Activated T-helper 1 cell treated with anti-CD3 and anti-CD28 coated beads, Interleukin-12 subunit alpha, Interleukin-12 subunit beta, Interleukin-2, Interleukin-4 antibody, amounts not matched to agents 30 ng/mL and 10 ng/mL and 1 ng/mL, durations not matched to agents 14 hours and 24 hours and 36 hours (primary cell): ENCODE measurements at places on chromosomes 11 and 22. TPM values are rescaled to one million over a fixed set of nuclear protein-coding genes. Genes with fewer than 3 reads are reported as not detected.

CD3D gene
- 486 and 491 TPM in 2 replicates for total RNA-seq

NRIP3 gene
- 4.4 and 4.8 TPM in 2 replicates for total RNA-seq

PTPN5 gene
- total RNA-seq = not detected in 2 replicates

WEE1 gene
- 51.4 and 54.2 TPM in 2 replicates for total RNA-seq

DSCAML1 gene
- total RNA-seq = not detected in 2 replicates

BRD1 gene
- total RNA-seq = 45.5 and 46.8 TPM in 2 replicates

TUB gene
- total RNA-seq = 0.24 and 0.29 TPM in 2 replicates

DRICH1 gene
- 0.34 and 0.65 TPM in 2 replicates for total RNA-seq

KRTAP5-9 gene
- not detected in 2 replicates for total RNA-seq

IL18BP gene
- 15.6 and 18.5 TPM in 2 replicates for total RNA-seq

OR4A16 gene
- not detected in 2 replicates for total RNA-seq

OR8U1 gene
- not detected in 2 replicates for total RNA-seq

LDHAL6A gene
- not detected in 2 replicates for total RNA-seq

MUC6 gene
- not detected in 2 replicates for total RNA-seq

APOA4 gene
- not detected in 2 replicates for total RNA-seq

OR10V1 gene
- not detected in 2 replicates for total RNA-seq

LDLRAD3 gene
- total RNA-seq = 0.57 and 0.76 TPM in 2 replicates

CD3G gene
- total RNA-seq = 134 and 145 TPM in 2 replicates

APLNR gene
- total RNA-seq = not detected in 2 replicates

SNU13 gene
- 337 and 339 TPM in 2 replicates for total RNA-seq

RAB39A gene
- not detected in 2 replicates for total RNA-seq

SPDYC gene
- not detected in 2 replicates for total RNA-seq

ATG2A gene
- total RNA-seq = 24.6 and 24.9 TPM in 2 replicates

CHRNA10 gene
- total RNA-seq = 2.6 and 2.9 TPM in 2 replicates

CABP4 gene
- 0.86 and 0.96 TPM in 2 replicates for total RNA-seq

ACTN3 gene
- total RNA-seq = 0.05 TPM in 1 of 2 replicates, not detected in the other

C11orf91 gene
- total RNA-seq = 0.23 TPM in 1 of 2 replicates, not detected in the other

CD44 gene
- 547 and 550 TPM in 2 replicates for total RNA-seq

CCDC188 gene
- 0.26 TPM in 1 of 2 replicates, not detected in the other for total RNA-seq

RAG2 gene
- total RNA-seq = not detected in 2 replicates

FUT4 gene
- 8.0 and 8.6 TPM in 2 replicates for total RNA-seq

MMP27 gene
- not detected in 2 replicates for total RNA-seq

MRGPRF gene
- not detected in 2 replicates for total RNA-seq

C22orf31 gene
- total RNA-seq = not detected in 2 replicates

SUSD2 gene
- total RNA-seq = 0.73 and 0.83 TPM in 2 replicates

BIK gene
- 2.3 and 2.5 TPM in 2 replicates for total RNA-seq

TMEM191C gene
- total RNA-seq = 0.59 and 0.67 TPM in 2 replicates

OR10A2 gene
- not detected in 2 replicates for total RNA-seq

GAB4 gene
- not detected in 2 replicates for total RNA-seq

OR5P2 gene
- not detected in 2 replicates for total RNA-seq

RIMBP3B gene
- total RNA-seq = 0.16 TPM in 1 of 2 replicates, not detected in the other
